ENCODE measurements at places on chromosomes 12 and 14.

GRCh38 chr12:120263748-120264085, 1.8 kb downstream of the PXN start:
- DNase-seq, result no peak

DNA sequence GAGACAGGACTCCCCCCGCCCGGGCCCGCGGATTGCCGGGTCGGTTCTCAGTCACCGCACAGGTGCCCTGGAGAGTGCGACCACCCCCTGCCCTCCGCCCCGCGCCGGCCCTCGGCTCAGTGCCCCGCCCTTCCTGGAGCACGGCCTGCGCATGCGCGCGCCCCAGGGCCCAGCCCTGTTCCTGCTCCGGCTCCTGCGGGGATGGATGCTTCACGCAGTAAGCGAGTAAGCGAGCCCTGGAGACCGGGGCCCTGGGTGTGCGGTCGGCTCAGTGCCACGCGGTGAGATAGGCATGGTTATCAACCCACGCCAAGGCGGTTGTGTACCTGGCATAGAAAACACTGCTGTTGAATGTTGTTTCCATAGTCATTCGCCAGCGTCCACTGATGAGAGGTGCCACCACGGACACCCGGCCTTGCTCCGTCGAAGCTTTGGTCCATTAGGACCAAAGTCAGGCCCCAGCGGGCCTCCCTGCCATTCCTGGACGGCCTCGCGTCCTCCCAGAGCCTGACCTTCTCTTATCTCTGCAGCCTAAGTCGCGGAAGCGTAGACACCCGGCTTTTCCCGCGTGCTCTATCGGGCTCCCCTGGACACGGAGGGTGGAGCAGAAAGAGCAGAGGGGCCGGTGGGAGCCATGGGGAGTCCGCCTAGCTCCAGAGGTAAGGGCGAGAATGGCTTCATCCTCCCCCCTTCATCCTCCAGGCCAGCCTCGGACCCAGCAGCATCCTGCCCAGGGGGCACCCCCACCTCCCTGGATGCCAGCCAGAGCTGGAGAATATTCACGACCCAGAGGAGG, 90.6 kb downstream of the PAPOLA start:
- peak; percentile 85 for DNase-seq

GRCh38 chr12:26701604-26702215, 131.3 kb downstream of the ITPR2 start:
- no peak for DNase-seq

- no peak for DNase-seq
These were observed 27.5 kb upstream of the PLEKHG7 start for GRCh38 chr12:92675092-92675865.

DNA sequence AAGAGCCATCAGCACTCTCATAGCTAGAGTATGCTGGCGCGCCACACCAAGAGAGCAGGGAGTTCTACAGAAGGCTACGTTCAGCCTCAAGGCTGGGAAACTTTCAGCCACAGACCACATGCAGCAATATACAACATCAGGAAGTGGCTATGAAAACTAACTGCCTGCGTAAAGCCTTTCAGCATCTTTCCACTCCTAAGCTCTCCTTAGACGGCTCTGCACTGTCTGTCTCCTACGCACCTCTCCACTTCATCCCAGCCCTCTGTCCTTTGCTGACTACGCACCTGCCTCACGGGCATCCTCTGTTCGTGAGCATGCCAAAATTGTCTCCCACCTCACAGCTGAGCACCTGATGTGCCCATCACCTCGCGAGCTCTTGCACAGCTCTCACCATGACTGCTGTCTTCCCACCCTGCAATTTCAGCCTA, 9.7 kb downstream of the MPHOSPH9 start:
- DNase-seq, result no peak

- DNase-seq, result no peak
These were observed 15.1 kb downstream of the FAIM2 start for GRCh38 chr12:49888461-49889151.

DNA sequence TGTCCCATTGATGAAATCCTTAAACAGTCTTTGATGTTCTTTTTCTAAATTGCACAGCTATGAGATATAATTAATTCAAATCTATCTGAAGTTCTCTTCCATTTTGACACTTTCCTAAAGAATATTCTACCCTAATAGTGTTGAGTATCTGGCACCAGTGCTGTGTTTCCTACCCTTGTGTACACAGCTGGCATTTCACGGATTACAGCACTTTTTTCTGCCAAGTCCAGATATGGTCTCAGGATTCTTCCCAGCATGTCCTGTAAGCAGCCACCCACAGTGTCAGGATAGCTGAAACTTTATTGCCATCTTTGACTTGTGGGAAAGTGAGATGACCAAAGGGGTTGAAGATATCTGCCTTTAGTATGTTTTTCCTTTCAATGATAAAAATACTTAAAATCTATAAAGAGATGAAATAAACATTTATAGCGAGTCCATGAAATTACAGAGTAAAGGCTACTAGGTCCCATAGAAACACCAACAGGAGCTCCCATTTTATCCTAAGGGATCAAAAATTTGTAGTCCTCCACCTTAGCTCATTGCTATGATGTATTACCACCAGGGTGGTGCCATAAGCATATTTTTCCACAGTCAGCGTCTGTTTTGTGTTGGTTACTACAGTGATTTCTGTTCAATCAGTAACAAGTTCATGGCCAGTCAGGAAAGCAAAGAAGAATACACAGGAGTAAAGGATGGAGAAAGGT, 96.7 kb downstream of the TRHDE start:
- no peak for DNase-seq

GRCh38 chr12:114319422-114319821, 86.5 kb downstream of the TBX5 start:
- no peak for DNase-seq

- no peak for DNase-seq
These were observed 11.1 kb upstream of the FBRSL1 start for GRCh38 chr12:132478845-132479244.

GRCh38 chr12:52073531-52074381, 4.0 kb downstream of the ATG101 start:
- no peak for DNase-seq

GRCh38 chr12:9039397-9039977, 50.1 kb downstream of the KLRG1 start:
- DNase-seq, result peak; percentile 25

- no peak for DNase-seq
These were observed 7.3 kb downstream of the IL31 start for GRCh38 chr12:122166422-122167349.

- DNase-seq, result no peak
These were observed 37.0 kb upstream of the FRMD6 start for GRCh38 chr14:51614707-51615106.
